ENCODE measurements at places on chromosomes 6 and 20. TPM values are rescaled to one million over a fixed set of nuclear protein-coding genes. Genes with fewer than 3 reads are reported as not detected.
A peak's percentile ranks its signal among the peaks of the same experiment; 100 is the strongest.

DNA sequence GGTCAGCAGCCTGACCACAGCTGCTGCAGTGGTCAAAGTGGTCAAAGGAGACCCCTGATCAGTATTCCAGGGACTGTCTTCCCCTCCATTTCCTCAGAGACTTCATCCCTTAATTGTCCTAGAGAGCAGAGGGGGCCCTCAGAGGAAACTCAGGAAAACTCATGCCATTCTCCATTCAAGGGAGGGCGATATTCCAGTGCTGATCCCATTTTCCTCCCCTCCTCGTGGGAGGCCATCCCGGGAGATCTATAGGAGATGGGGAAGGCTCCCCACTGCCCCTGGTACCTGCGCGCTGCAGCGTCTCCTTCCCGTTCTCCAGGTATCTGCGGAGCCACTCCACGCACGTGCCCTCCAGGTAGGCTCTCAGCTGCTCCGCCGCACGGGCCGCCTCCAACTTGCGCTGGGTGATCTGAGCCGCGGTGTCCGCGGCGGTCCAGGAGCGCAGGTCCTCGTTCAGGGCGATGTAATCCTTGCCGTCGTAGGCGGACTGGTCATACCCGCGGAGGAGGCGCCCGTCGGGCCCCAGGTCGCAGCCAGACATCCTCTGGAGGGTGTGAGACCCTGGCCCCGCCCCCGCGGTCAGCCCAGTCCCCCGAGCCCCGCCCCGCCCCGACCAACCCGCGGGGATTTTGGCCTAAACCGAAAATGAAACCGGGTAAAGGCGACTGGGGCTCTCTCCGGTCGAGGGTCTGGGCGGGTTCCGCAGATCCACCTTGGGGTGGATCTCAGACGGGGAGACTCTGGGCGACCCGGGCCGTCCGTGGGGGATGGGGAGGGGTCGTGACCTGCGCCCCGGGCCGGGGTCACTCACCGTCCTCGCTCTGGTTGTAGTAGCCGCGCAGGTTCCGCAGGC, 878 bp downstream of the HLA-C start:
- DNase-seq: peak; percentile 94

DTD1 gene
- 41.2 TPM for total RNA-seq

DNA sequence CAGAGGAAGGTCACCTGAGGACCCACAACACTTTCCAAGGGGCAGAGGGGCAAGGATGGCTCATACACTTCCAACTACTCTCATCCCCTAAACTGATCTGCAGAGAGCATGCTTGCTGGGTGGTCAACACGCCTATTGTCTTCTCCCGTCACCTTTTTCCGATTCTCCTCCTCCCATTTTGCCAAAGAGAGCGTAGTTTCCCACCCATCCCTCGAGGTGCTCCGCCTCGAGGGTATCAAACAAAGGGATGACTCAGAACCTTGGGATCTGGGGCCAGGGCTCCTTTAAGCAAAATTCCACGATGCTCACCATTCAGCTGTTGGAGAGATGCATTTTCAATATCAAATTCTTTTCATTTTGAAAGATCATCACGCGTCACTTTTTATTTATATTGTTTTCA, 507.5 kb upstream of the SULF2 start:
- DNase-seq: no peak

DNA sequence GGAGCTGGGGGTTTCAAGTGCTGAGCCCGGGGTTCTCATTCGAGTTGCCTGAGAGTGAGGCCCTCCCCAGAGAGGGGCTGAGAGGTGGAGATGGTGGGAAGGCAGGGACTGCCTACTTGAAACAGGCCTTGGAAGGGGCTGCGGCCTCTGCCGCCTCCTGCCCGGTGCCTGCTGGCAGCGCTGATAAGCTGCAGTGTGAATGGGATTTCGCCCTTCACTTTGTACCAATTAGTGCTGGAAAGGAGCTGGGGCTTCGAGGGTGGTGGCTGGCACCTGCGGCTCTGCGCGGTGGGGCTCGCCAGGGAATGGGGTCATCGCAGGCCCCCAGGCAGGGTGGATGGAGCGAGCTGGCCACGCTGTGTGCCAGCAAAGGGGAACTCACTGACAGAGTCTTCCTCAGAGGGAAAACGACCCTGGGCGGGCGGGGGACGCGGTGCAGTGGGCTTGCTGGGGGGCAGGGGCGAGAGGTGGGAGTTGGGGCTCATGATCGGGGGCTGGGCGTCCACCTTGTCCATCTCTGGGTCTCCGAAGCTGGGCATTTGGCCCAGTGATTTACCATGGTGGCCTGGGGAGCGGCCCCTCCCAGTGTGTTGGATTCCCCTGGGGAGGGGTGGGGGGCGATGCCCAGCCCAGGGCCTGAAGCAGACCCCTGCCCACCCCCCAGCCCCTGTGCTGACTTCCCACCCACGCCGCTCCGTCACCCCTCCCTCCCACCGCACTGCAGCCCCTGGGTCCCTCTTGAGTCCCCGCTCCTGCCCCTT, 22.9 kb downstream of the COL20A1 start:
- DNase-seq: peak; percentile 80

DNA sequence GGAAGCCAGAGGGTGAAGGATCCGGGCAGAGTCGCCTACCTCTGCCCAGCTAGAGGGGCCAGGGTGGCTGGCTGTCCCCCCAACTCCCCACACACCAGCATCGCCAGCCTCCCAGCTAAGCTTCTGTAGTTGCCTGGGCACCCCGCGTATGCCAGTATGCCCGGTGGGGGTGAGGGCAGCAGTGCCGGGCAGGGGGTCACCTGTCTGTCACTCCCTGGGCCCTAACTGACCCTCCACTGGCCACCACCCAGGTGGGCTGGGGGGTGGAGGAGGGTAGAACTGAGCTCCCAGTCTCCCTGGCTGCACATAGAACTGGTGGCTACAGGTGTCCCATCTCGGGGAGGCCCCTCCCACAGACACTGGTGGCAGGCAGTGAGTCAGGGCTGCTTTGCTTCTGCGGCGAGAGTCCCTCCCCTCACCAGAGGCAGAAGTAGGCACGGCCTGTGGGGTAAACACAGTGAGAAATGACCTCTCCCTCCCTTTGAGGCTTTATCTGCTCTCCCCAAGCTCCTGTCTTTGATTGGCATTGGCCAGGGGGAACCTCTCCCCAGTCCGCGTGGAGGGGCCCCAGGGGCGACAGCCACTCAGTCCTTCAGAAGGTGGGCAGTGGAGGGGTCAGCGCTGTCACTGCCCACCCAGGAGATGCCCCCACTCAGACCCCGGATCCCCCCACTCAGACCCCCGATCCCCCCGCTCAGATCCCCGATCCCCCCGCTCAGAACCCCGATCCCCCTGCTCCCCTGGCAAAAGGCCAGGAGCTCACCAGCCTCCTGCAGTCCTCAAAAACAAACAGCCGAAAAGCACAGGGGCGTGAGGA, 2.5 kb downstream of the NTSR1 start:
- DNase-seq: no peak

CCM2L gene
- 0.65 TPM for total RNA-seq

GRCh38 chr6:80214436-80215022, 108.1 kb downstream of the BCKDHB start:
- DNase-seq: no peak

PI3 gene
- 8.4 TPM for total RNA-seq

SCUBE3 gene
- total RNA-seq: 0.91 TPM

- DNase-seq: no peak
Observed at GRCh38 chr6:62623846-62624532, 338.0 kb upstream of the KHDRBS2 start.

DNA sequence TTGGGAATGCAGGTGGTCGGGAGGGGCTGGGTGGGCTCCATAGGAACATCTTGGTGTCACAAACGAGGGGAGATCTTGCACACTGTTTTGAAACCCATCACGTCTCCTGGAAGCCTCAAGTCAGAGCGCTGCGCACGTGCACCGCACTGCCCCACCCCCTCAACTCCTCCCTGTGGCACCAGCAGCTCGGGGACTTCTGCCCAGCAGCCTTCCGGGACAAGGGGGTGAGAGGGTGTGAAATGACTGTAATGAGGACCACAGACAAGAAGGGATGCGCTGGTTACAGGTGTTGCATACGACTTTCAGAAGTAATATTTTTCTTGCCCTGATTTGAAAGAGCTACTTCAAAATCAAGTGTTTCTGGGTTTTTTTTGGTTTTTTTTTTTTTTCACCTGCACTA, 60.3 kb downstream of the FOXC1 start:
- DNase-seq: no peak

SLC32A1 gene
- total RNA-seq: not detected

DNA sequence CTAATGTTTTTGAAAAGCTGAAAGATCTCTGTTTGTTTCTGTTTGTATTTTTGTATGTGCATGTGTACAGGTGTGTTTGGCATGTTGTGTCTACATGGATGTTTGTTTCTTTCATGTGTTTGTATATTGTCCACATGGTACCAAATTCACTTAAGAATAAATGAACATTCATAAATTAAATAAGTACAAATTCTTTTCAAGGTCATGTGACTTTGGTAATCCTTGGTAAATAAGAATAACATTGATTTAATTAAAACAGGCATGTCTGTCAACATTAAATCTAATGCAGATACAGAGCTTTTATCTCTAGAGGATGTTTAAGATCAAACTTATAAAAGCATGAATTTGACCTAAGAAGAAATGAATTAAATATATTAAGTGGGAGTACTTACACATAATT, 219.8 kb upstream of the EPHA7 start:
- no peak for DNase-seq

DNA sequence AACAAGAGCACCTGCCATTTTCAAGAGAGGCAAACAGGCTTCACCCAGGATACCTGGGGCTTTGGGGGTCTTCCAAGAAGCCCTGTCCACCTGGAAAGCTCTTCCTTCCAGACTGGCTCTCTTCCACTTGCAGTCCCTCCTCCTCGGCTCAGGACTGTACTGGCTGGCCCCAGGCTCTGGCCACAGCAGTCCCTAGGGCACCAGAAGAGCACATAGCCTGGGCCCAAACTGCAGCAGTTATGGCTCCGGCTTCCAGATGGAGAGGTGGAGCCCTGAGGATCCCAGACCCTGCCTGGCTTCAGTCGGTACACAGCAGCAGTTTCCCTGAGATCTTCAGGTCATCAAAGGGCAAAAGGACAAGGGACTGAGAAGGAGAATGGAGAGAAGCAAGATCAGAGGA, 1.6 kb upstream of the SLC35B2 start:
- no peak for DNase-seq

GHRH gene
- not detected for total RNA-seq

- no peak for DNase-seq
Observed at GRCh38 chr6:169020821-169021220, 232.8 kb downstream of the THBS2 start.

DNA sequence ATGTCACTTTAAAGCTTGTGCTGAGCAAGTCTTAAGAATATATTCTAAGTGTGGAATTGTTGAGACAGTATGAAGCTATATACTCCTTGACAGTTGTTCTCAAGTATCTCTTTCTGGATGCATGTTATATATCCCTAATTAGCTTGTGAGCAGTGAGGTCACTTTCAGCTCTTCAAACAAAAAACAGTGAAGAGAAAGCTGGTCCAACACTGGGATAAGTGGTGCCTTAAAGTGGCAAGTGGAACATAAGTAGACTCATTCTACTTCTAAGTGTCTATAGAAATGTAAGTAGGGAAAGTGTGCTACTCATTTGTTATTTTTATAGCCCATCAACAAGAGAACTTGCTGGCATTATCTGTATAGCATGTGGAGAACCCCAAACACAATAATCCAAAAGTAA, 133.1 kb upstream of the BACH2 start:
- no peak for DNase-seq

DNA sequence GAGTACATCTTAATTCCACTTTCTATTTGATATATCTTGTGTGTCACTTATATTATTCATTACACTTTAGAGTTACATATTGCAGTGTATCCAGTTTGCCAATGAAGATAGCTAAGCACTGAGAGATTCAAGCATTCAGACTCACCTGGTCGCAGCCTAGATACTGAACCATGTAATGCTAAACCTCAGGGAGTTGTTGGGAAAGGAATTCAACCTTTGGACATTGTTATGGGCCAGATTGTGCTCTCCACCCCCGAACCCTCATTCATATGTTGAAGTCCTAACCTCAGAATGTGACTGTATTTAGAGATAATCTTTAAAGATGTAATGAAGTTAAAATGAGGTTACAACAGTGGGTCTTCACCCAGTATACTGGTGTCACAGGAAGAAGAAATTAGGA, 13.8 kb upstream of the KIF16B start:
- no peak for DNase-seq

GRCh38 chr20:20410678-20411077, 42.8 kb downstream of the INSM1 start:
- no peak for DNase-seq

- DNase-seq: peak; percentile 90
Observed at GRCh38 chr6:26249957-26250697, 114.9 kb upstream of the BTN3A2 start.

GRCh38 chr6:121858986-121859385, 423.5 kb downstream of the GJA1 start:
- DNase-seq: no peak

RXRB gene
- 27.3 TPM for total RNA-seq

GRCh38 chr20:63738687-63739129, 868 bp upstream of the SLC2A4RG start:
- peak; percentile 44 for DNase-seq

GRCh38 chr6:75155631-75156030, 50.2 kb downstream of the COL12A1 start:
- DNase-seq: no peak

DNA sequence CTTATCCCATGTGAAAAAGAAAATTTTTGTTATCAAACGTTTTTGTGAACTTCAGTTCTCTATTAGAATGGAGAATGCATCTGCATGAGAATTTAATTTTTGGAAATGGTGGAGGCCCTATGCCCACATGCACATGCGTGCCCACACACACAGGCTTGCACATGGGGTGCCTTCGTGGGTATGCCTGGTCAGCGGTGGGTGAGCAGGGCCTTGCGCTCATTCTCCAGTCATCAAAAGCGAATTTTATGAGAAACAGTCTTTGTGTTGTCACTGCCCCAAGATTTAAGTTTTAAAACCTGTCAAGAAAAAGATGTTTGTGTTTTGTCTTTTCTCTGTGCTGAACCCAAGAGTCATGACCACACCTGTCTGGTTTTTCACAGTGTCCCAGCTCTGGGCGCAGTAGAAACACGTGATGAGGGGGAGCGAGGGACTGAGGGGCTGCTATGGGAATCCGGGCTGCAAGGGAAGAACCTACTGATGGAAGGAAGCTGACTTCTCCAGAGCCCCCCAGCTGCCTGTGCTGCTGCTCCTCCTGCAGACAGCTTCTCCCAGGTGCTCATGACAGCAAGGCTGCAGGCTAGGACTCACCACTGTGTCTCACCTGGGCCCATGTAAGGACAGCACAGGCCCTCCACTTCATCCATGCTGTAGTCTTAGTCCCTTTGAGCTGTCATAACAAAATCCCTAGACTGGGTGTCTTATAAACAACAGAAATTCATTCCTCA, 153.6 kb downstream of the SYCP2 start:
- no peak for DNase-seq

DNA sequence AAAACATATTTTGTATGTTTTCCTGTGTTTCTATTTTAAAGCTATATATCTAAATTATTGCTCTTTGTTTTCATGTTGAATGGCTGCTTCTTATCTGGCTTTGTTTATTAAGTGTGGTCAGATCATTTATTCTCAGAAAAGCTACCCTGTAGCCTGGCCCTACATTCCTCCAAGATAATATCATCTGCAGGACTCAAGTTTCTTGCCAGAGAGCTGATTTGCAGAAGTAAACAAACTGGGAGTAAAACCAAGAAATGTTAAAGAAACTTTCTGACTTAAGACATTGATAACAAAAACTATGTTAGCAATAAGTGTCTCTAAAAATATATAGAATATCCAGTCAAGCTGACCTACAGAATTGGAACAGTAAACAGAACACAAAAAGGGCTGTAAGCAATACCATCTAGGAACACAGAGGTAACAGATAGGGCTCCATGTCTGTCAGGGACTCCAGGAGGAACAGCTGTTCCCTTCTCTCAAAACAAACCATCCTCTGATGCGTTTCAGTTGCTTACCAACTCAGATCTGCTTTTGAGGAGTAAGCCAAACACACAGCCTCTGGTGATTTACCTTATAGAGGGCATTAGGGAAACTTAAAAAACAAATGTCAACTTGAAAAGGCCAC, 17.5 kb upstream of the CEP85L start:
- no peak for DNase-seq
